SK-N-SH treated with all-trans-retinoic acid at 6 μM for 48 hours (cell line): ENCODE measurements at places on chromosomes 4 and X.
A peak's percentile ranks its signal among the peaks of the same experiment; 100 is the strongest.

DNA sequence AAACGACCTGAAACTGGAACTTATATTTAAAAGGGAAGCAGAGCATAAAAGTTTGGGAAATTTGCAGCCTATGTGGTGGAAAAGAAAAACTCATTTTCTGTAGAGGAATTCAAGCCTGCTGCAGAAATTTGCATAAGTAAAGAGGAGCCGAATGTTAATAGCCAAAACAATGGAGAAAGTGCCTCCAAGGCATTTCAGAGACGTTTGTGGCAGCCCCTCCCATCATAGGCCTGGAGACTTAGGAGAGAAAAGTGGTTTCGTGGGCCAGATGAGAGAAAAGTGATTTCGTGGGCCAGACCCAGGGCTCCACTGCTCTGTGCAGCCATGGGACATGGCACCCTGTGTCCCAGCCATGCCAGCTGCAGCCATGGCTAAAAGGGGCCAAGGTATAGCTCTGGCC, 361.9 kb downstream of the PCDH19 start:
- ATAC-seq = no peak

GRCh38 chr4:7569810-7570783, 135.4 kb upstream of the PSAPL1 start:
- no peak for ATAC-seq

GRCh38 chrX:12383196-12383595, 244.9 kb downstream of the FRMPD4 start:
- 0 out of 3 replicates have a peak, but pooled peaks have one; percentile 20 for ATAC-seq

- no peak for ATAC-seq
Measured at GRCh38 chr4:74428276-74428675, 16.7 kb upstream of the AREG start.

GRCh38 chrX:54357414-54358377, at the start of gene WNK3:
TSS of gene WNK3 (minus strand) at chrX:54358046.
- ATAC-seq = peak; percentile 91

DNA sequence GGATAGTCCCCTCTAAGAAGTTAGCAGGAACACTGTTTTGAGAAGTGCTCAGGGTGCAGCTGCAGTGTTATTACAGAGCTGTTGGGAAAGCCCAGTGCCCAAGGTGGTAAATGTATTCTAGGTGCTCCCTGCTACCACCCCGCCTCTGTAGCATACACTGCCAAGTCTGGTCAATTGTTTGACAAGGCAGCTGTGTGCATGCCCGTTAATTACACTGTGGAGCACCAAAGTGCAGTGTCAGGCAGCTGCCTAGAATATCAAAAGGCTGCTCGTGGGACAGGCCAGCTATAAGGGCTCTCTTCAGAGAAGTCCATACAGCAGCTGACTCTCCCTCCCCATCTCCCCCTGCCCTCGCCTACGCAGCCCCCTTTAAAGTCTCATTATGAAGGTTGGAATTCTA, 99.9 kb upstream of the KLHL13 start:
- peak; percentile 48 for ATAC-seq
